Stimulated activated CD4-positive, alpha-beta T cell treated with anti-CD3 and anti-CD28 coated beads, Interleukin-12 subunit alpha, Interleukin-12 subunit beta, amount 100 ng/mL, for 24 hours (primary cell): ENCODE measurements at places on chromosomes 2 and 18.
A peak's percentile ranks its signal among the peaks of the same experiment; 100 is the strongest.

DNA sequence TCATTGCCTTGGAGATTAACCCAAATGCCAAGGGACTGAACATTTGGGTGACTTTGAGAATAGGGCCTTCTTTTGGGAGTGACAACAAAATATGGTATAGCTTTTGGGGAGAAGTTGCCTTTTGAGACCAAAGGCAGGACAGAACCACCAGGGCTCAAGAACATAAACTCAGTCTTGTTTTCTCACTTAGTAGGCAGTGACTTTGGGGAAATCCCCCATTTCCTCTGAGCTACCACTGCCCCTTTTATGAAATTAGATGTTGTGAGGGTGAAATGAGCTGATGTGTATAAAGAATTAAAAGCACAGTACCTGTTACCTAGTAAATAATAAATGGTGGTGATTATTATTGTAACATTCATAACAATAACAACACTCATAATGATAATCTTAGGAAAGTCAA lies 36.5 kb downstream of the GPD2 start:
- no peak for DNase-seq

DNA sequence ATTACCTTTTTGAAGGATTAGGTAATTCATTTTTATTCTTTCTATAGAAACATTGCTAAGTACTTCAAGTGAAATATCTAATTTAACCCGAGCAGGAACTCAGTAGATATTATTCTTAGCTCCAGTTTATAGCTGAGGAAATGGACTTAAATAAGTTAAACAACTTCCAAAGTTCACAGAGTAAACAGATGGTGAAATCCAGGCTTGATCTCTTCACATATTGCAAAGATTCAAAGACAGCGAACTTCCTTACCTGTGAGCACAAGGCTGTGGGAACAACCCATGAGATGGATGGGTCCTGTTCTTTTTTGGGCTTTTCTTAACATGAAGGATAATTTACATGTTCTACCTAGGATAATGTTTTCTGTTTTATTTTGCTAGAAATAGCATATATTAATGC lies 439.0 kb downstream of the IRS1 start:
- no peak for DNase-seq

DNA sequence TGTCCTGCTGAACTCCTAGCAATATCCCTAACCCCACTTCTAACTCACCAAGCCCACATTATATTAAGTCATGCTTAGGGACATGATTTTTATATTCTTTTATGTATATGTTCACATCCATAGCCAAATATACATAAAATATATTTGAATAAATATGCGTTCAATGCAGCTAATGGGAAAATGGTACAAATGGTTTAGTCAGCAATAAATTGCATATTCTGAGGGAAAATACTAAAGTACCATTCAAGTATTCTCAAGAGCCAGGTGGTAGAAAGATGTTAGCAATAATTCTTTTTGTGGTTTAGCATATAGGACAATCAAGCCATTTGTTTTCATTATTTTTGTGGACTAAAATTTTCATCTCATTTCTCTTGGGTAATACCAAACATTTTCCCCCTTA lies 306.0 kb downstream of the TDRD15 start:
- DNase-seq, result no peak

DNA sequence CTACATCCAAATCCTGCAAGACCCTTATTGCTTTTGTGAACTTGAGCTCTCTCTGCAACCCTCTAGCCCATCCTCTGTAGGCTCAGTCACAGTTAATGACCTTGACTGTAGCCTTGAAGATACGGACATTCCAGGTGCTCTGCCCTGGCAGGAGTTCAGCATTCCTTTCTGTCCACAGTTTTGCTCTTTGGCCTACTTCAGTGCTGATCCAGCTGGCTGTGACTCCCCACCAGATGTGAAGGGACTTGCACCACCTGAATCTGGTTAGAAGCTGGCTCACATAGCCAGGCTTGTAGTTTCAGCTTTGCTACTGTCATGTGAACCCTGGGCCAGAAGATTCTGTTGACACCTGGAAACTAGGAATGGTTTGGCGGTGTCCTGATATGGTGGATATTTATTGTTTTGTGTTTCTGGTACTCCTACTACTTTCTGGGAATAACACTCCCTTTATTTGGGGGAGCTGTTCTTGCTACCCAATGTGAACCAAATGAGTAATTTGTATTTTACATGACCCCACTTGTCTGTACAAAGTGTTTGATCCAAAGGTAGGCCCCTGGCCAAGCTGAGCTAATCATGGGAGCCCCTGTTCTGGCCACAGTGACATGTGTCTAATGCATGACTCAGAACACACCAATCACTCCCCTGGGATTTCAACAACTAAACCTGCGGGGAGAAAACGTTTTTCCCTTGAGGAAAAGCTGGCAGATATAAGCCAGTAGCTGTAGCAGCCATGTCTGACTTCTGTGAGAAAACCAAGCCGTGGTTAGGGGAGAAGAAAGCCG lies 73.4 kb downstream of the CDCA7 start:
- DNase-seq, result no peak

DNA sequence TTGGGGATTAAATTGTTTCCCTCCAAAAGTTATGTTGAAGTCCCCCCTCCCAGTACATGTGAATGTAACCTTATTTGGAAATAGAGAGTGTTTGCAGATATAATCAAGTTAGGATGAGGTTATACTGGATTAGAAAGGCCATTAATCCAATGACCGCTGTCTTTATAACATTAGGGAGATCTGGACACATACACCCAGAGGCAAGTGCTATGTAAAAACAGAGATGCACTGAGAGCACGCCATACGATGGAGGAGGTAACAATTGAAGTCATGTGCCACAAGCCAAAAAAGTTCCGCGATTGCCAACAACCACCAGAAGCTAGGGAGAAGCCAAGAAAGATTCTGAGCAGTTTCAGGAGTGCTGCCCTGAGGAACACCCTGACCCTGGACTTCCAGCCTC lies 153.3 kb downstream of the RNF144A start:
- no peak for DNase-seq

DNA sequence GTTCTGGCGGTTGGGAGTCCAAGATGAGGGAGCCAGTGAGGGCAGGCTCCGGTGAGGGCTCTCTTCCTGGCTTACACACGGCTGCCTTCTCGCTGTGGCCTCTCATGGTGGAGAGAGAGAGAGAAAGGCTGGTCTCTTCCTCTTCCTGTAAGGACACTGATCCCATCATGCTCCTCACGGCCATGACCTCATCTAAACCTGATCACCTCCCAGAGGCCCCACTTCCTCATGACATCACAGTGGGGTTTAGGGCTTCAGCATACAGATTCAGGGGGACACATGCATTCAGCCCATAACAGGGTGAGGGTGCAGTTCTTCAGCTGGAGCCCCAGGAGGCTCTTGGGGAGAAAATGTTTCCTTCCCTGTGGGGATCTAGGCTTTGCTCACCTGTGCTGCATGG lies 29.2 kb downstream of the AGAP1 start:
- no peak for DNase-seq

DNA sequence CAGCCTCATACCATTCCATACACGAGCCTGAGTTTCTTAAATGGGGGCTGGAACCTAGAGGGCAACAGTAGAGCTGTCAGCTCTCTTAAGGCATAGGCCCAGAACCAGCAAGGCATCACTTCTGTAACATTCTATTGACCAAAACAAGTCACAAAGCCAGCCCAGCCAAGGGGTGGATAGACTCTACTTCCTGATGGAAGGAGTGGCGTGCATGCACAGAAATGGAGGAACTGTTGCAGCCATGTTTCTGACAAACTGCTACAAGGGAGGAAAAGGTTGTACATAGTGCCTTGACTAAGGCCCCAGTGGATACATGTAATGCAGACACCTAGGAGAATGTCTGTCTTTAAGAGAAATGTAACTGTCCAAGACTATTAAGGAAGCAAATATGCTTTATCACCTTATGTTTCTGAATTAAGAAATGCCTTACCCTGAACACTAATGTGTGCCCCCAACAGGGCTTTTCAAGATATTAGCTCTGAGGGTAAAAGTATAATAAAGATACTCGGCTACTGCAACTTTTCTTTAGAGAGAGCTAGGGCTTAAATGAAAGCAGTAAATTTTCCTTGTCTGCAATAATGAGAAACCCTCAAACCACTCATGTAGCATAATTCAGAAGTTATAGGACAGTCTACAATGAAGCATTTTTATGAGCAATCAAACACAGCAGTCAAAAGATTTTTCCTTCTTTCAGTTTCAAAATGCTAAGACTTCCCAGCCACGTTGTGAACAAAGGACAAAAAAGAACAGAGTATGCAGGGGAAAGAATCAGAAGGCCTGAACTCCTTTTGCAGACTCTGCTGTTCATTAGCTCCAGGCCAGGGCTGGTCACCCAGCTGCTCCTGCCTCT lies 35.1 kb upstream of the CDC42EP3 start:
- no peak for DNase-seq

DNA sequence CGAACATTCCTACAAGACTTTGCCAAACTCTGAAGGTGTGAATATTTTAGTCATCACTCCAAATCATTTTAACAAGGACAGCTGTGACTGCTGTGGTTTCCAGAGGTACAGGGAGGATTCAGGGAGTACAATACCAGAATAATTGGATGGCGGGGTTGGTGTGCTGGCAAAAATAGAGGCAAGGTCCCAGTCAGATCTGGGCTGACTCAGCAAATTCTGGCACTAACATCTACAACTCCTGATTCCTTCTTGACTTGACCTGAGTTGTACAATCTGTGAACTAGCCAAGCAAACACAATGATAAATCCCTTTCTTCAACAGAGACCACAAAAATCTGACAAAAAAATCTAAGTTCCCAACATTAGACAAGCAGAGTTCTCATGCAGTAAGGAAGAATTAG lies 40.4 kb downstream of the RMP24 start:
- no peak for DNase-seq

GRCh38 chr2:28063492-28063962 lies 173.0 kb downstream of the BABAM2 start:
- no peak for DNase-seq

DNA sequence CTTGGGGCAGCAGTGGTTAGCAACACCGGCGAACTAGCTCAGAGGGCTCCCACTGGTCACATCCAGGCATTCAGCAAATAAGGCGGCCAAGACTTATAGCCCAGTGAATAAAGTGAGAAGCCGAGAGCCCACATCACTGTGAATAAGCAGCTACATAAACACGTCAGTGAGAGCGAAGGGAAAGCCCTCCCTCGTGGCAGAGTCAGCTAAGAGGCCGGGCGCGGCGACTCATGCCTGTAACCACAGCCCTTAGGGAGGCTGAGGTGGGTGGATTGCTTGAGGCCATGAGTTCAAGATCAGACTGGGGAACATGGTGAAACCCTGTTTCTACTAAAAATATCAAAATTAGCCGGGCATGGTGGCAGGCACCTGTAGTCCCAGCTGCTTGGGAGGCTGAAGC lies 5.2 kb downstream of the D2HGDH start:
- DNase-seq, result peak; percentile 56

- no peak for DNase-seq
Observed at GRCh38 chr18:42330296-42330695, 375.3 kb downstream of the PIK3C3 start.

GRCh38 chr18:40152859-40153258 lies 1802.2 kb upstream of the PIK3C3 start:
- DNase-seq, result no peak

DNA sequence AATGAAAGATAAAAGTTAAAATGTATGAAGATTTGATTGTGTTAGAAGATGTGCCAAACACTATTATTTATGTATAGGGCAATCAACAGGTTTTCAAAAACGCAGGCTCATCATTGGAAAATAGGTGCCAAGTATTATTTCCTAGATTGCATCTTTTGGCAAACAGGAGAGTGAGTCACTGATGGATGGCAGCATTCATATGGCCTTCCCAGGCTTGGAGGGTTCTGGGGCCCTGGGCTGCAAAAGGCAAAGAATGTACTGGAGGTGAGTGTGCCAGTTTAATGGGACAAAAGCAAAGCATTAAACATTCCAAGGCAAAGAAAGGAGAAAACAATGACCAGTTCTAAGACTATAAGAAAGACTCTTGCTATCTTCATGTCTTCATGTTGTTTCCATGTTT lies 379.4 kb downstream of the RIT2 start:
- DNase-seq, result no peak

GRCh38 chr2:142180820-142181533 lies 50.2 kb upstream of the LRP1B start:
- DNase-seq, result no peak

- no peak for DNase-seq
Observed at GRCh38 chr2:5315512-5315911, 376.7 kb upstream of the SOX11 start.

DNA sequence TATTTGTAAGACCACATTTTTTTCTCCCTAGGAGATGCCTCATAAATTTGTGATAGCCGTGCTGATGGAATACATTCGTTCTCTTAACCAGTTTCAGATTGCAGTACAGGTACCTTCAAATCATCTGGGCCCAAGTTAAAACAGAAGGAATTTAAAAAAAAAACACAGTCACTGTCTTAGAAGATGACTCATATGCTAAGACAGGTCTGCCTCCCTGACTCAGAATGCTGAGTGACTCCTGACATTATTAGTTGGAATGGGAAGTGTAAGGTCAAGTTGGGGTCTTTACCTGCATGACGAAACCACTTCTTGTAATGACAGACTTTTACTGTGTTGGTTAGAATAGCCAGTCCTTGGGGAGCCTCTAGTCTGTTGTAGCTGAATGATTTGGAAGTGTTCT lies 26.3 kb downstream of the RMC1 start:
- no peak for DNase-seq

DNA sequence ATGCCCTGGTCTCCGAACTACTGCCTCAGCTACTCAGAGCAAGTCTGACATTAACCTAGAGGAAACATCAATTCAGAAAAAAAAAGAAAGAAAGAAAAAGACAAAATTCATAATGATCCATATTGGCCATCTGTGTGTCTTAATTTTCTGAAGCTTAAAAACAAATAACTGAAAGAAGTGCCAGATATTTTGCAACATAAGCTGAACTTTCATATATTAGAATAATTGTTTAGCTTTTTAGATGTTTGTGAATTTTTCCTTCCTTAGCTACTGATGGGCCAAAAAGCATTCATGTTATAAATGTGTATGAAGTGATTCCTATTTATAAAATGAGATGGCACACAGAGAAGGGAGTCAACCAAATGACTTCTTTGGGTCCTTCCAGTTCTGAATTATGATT lies 555.0 kb upstream of the CHAC2 start:
- no peak for DNase-seq

DNA sequence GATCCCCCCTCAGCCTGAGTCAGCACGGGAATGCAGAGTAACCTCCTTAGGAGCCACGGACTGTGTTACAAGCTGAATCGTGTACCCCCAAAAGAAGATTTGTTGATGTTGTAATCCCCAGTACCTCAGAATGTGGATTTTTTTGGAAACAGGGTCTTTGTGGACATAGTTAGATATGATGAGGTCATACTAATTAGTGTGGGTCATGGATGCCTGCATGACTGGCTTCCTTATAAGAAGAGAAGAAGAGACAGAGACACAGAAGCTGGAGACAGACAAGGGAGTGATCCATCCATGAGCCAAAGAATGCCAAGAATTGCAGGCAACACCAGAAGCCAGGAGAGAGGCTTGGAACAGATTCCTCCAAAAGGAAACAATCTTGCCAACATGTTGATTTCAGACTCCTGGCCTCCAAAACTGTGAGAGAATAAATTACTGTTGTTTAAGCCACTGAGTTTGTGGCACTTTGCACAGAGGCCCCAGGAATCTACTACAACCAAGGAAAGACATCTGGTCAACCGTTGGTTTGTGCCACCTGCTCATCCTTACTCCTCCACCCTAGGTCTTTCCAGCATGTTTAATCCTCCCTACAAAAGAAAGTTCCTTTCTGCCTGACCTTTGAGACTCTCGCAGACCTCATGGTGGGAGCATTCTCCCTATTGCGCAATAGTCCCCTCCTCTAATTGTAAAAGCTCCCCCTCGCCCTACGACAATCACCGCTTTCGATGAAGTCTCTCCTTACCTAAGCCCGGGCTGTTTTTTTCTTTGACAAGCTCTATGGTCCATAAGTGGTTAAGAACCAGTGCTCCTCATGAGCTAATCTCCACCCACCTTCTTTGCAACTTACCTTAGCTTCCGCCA lies 91.6 kb downstream of the DNER start:
- DNase-seq, result no peak
